PC-9 (cell line): ENCODE measurements at places on chromosomes 5 and 9. TPM values are rescaled to one million over a fixed set of nuclear protein-coding genes. Genes with fewer than 3 reads are reported as not detected.

- H3K27me3 ChIP-seq: no peaks in the 10 kb centered on the region
- H3K4me3 ChIP-seq: no peak overlapping the region
- DNase-seq: peak; percentile 85
Measured at GRCh38 chr5:75037106-75037505, 15.3 kb downstream of the GCNT4 start.

The PCDHGA8 gene
- not detected in 2 replicates for total RNA-seq

- H3K27me3 ChIP-seq: no peaks in the 10 kb centered on the region
- no peaks in the 10 kb centered on the region for H3K36me3 ChIP-seq
Measured at GRCh38 chr9:106771608-106772007, 91.4 kb upstream of the ZNF462 start.

The CMYA5 gene
- 0.81 and 0.88 TPM in 2 replicates for total RNA-seq

The CDC20B gene
- not detected in 2 replicates for total RNA-seq

DNA sequence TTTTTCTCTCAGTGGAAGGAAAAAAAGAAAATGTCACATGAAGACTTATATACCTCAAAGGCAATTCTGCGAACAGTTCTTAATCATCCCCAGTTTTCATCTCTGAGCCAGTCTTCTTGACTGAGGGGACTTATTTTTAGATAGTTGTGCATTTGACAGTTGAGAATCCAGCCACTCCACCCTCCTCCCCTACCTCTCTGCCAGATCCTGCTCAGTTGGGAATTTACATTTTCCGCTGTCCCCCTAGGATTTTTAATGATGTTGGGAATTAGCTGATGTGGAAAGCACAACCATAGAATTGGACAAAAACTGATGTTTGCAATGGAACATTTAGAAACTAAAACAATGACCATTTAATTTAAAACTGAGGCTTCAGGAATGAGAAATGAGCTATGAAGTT lies 194.3 kb upstream of the PIK3R1 start:
- no peaks in the 10 kb centered on the region for H3K27me3 ChIP-seq
- no peaks in the 10 kb centered on the region for H3K4me1 ChIP-seq
- no peak overlapping the region for H3K27ac ChIP-seq
- no peak for DNase-seq
- H3K36me3 ChIP-seq: no peaks in the 10 kb centered on the region
- H3K4me3 ChIP-seq: no peak overlapping the region

GRCh38 chr5:78627175-78627574 lies 21.4 kb downstream of the LHFPL2 start:
- DNase-seq: no peak
- peaks cover 27% of the 10 kb centered on the region for H3K36me3 ChIP-seq
- no peak overlapping the region for H3K4me3 ChIP-seq
- H3K27me3 ChIP-seq: no peaks in the 10 kb centered on the region

GRCh38 chr9:89641980-89642379 lies 37.2 kb downstream of the GADD45G start:
- peaks cover 97% of the 10 kb centered on the region for H3K27me3 ChIP-seq
- no peaks in the 10 kb centered on the region for H3K4me1 ChIP-seq
- no peak overlapping the region for H3K27ac ChIP-seq
- no peak overlapping the region for H3K4me3 ChIP-seq

DNA sequence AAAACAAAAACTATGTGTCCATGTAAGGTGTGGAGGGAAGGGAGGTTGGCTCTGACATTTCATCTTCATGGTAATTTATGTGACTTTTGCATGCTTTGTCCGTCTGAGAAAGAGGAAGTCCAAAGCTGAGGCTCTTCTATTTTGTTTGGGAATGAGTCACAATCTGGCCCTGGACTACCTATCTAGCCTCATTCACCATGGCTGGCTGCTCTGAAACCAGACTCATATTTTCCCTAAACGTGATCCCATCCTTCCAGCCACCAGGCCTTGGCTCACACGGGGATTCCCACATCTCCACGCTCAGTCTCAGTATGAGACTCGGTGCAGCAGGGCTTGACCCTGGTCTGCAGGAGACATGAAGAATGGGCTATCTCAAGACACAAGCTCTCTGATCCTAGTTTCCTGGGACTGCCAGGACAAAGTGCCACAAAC lies 672.8 kb downstream of the ACTL7B start:
- DNase-seq: no peak
- H3K27ac ChIP-seq: no peak overlapping the region
- H3K4me3 ChIP-seq: no peak overlapping the region

The WNT8A gene
- total RNA-seq: 0.35 TPM in 1 of 2 replicates, not detected in the other
